ENCODE measurements at places on chromosomes 12 and 14.

- DNase-seq = no peak
Observed at GRCh38 chr14:25406818-25407217, 356.9 kb upstream of the STXBP6 start.

- no peak for DNase-seq
Observed at GRCh38 chr14:91511043-91511383, 903 bp upstream of the PPP4R3A start.

DNA sequence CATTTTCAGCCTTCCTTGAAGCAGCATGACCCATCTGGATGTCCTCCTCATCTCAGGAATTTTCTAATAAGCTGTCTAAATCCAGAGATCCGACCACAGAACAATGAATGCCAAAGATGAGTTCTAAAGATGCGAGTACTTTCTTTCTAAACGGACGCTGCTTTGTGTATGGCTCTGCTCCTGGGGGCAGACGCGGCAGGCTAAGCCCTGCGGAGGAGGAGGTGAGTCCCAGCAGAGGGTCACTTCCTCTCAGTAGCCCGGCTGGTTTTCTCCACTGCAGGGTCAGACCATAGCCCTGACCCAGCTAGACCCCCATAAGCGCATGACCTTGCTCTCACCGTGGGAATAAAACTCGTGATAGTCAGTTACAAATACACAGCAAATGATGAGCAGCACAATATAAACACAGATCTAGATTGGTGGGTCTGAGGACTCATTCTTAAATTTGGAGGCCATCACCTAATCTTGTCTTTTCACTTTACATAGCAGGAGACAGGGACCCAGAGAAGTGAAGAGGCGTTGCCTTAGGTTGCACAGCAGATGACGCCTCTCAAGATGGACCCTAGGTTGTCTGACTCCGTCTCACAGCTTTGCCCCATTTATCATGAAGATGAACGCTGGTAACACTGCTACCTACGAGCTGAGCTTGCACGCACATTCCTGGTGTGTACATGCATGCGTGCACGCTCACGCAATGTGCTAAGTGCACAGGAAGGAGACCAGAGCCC lies 16.6 kb downstream of the SSH1 start:
- DNase-seq = no peak

- no peak for DNase-seq
Observed at GRCh38 chr14:58813745-58814144, 176.0 kb downstream of the DACT1 start.

- DNase-seq = no peak
Observed at GRCh38 chr12:104137001-104137901, 759 bp downstream of the NFYB start.

GRCh38 chr12:130461839-130462557 lies 124.3 kb downstream of the PIWIL1 start:
- DNase-seq = no peak

DNA sequence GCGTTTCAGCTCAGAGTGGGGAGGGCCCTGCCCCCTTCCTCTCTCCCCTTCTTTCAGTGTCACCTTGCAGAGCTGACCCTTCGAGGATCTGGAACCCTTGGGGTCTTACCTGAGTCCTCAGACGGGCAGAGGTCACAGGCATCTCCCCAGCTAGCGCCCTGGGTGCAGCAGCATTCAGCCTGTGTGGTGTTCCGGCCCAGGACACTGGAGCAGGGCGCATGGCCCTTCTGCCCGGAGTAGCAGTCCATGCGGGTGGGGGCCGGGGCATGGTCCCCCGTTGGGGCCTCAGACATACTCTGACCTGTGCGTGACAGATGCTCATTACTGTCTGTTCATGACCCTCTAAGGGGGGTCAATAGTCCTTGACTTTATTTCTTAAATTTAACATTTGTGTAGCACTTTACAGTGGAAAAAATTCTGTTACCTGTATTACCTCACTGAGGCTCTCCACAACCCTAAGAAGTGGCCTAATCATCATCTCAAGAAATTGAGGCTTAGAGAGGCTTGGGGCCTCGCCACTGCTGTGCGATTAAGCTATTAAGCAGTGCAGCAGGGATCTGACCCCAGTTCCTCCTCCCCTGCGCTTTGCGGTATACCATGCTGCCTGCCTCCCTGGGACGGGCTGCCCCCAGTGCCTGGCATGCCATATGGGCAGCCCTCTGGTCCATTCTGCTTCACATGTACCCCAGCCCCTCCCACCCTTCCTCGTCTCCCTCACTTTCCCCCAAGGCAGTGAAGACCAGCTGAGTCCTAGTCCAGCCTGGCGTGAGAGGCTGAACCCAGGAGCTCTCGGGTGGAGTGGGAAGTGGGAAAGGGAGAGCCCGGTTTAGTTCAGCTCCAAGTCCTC lies 11.5 kb downstream of the ISCA2 start:
- DNase-seq = no peak

DNA sequence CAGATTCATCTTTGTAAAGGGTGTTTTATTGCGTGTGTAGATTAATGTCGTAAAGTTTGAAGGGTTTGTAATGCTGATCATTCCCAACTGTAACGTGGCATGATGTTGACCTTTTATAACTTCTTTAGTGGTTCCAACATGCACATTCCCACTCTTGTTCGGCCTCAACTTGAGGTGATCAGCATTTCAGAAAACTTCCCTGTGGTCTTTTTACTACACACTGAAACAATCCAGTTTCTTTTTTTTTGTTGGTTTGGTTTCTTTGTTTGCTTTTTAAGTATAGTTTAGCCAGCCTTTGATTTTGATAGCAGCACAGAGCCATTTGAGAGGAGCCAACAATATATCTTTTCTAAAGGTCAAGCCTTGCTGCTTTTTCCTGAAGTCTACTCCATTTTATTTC lies 22.8 kb downstream of the UTP20 start:
- DNase-seq = no peak

DNA sequence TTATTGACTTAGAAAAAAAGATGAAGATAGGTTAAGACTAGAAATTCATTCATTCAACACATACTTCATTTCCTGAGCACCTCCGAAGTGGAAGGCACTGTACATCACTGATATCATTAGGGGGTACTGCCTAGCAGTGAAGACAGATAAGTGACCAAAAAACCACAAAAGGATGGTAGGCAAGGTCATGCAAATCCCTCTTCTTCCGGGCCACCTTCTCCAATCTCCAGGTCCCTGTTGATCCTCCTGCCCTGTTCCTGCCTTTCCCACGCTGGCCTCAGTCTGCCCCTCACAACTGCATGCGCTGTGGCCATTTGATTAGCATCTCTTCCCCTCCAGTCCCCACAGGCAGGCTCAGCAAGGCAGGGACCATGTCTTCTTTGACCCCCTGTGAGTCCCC lies 60.8 kb downstream of the SETD3 start:
- no peak for DNase-seq

- DNase-seq = no peak
Observed at GRCh38 chr14:96917442-96917963, 120.3 kb downstream of the VRK1 start.

- DNase-seq = no peak
Observed at GRCh38 chr14:75049731-75050201, 1.5 kb downstream of the MLH3 start.

DNA sequence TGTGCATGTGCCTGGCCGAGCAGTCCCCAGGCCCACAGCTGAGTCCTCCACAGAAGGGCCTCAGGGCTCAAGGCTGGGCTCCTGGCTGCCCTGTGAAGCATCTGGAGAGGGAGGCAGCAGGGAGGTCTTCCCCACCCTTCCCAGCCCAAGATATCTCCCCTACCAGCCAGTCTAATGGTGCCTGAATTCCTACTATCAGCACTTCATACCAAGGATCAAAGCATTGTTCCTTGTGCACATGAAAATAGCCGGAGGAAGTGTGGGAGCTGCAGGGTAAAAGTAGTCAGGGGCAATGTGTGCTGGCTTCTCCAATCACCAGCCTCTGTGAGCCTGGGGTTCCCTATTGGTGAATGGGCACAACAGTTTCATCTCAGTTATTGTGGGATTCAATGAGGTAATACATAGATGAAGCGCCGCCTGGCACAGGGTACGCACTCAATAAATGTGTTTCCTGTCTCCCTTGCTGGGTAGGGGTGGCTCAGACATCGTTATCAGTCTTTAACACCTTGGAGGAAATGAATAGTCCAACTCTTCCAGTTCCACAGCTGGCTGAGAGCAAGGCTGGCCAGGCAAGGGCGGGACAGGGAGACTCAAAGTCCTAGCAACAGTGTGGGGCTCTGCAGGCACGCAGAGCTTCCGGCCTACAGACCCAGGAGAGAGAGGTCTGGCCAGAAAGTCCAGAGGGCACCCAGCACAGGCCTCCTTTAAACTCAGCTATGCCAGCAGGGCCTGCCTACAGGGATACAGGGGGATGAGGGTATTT lies 39.1 kb upstream of the PNMA1 start:
- no peak for DNase-seq

- DNase-seq = no peak
Observed at GRCh38 chr14:102046337-102047278, 40.2 kb downstream of the HSP90AA1 start.

GRCh38 chr12:123928897-123929296 lies 43.7 kb downstream of the CCDC92 start:
- DNase-seq = no peak

DNA sequence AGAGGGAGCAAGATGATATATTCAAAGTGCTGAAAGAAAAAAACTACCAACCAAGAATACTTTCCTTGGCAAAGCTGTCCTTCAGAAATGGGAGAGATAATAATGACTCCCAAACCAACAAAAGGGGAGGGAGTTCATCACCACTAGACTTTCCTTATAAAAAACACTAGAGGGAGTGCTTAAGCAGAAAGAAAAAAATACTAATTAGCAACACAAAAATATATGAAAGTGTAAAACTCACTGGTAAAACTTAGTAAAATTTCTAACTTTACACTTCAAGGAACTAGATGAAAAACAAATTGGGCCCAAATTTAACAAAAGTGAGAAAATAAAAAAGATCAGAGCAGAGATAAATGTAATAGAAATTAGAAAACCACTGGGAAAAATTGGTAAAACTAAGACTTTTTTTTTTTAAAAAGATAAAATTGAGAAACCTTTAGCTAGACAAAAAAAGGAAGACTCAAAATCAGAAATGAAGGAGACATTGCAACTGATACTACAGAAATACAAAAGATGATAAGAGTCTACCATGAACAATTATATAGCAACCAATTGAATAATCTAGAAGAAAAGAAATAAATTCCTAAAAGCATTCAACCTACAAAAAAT lies 60.4 kb upstream of the FAR2 start:
- no peak for DNase-seq

DNA sequence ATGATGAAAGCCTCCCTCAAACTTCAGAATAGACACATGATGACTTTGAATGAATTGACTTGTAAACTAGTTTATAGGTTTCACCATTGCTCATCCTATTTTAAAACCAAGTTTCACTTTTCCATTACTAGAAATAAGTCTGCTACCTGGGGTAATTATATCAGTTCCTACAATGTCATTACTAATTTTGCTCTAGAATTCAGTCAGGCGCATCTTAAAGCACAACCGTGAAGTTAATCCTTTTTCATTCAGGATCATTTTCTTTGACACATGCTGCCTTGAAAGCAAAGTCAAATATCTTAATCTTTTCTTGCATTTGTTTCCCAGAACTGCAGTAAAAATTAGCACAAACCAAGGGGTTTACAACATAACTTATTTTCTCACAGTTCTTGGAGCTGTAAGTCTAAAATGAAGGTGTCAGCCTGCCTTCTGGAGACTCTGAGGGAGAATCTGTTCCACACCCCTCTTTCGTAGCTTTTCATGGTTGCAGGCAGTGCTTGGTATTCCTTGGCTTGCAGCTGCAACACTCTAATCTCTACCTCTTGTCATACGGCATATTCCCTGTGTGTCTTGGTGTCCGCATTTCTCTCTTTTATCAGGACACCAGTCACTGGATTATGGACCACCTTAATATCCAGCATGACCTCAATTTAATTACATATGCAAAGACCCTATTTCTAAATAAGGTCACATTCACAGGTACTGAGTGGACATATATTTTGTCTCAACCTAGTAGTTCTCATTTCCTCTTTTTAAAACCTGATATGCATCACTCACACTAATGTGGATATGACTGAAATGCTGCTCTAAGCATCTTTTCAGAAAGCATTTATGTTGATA lies 114.3 kb upstream of the PDZRN4 start:
- DNase-seq = no peak

DNA sequence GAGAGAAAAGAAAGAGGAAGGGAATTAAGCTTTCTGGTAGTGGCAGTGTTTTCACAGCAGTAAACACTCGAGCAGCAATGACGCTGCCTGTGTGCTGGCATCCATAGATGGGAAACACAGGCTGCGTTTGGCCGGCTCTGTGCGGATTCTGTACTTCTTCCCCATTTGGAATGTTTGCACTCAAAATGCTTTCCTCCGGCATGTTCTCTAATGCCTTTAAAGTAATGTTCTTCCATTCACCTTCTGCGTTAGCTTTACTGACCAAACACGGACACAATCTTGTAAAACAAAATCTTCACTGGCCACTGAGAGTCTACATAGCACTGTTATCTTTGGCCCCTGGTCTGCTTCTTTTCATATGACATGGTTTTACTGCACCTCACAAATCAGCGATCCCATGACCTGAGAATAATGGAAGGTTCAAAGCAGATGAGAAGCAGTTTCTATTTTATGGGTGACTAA lies 31.4 kb downstream of the DCP1B start:
- no peak for DNase-seq

- no peak for DNase-seq
Observed at GRCh38 chr12:78088391-78088832, 257.7 kb downstream of the NAV3 start.

DNA sequence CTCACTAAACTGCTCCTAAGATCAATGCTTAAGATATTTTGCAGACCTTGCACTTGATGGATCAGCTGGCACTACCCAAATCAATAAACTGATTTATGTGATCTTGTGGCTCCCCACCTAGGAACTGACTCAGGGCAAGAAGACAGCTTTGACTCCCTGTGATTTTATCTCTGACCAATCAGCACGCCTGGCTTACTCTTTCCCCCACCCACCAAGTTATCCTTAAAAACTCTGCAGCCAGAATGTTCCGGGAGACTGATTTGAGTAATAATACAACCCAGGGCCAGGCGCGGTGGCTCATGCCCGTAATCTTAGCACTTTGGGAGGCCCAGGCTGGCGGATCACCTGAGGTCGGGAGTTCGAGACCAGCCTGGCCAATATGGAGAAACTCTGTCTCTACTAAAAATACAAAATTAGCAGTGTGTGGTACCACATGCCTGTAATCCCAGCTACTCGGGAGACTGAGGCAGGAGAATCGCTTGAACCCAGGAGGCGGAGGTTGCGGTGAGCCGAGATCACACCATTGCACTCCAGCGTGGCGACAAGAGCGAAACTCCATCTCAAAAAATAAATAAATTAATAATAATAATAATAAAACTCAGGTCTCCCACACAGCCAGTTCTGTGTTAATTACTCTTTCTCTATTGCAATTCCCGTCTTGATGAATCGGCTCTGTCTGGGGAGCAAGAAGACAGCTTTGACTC lies 12.0 kb downstream of the MORN3 start:
- DNase-seq = no peak

DNA sequence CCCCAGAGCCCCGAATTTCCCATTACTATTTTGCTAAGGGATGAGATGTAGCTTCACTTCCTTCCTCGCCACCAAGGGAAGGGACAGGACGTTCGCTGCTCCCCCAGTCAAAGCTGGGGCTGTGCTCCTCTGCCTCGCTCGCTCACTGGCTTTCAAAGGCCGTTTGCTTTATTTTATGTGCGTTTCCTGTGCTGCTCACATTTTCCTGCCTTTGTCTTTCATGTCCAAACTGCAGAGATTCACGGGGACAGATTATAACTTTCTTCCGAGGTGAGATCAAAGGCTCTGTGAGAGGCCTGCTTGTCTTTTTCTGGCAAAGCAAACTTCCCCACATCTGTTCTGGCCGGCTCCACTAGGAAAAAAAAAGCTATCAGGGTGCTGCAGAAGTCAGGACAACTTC lies 76.0 kb upstream of the FZD10 start:
- no peak for DNase-seq

- peak; percentile 59 for DNase-seq
Observed at GRCh38 chr12:96882862-96883261, 24.2 kb upstream of the NEDD1 start.
